ENCODE measurements at places on chromosomes 4 and X. TPM values are rescaled to one million over a fixed set of nuclear protein-coding genes. Genes with fewer than 3 reads are reported as not detected.

DNA sequence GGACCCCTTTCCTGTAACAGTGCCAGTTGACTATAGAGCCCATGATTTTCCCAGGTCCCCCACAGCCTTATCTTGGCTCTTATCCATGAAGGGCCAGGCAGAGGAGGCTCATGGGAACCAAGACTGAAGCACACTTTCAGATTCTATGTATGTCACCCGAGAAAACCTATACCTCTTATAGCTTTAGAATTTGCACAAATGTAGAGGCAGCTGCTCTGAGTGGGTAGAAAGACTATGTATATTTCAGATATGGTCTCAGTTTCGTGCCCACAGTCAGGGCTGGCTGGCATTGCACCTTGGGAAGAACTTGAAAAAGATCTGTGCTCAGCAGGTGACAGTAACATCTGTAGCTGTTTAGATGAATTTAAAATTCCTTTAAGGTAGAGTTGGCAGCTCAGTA, 8.3 kb upstream of the LNX1 start:
- no peak for DNase-seq

DNA sequence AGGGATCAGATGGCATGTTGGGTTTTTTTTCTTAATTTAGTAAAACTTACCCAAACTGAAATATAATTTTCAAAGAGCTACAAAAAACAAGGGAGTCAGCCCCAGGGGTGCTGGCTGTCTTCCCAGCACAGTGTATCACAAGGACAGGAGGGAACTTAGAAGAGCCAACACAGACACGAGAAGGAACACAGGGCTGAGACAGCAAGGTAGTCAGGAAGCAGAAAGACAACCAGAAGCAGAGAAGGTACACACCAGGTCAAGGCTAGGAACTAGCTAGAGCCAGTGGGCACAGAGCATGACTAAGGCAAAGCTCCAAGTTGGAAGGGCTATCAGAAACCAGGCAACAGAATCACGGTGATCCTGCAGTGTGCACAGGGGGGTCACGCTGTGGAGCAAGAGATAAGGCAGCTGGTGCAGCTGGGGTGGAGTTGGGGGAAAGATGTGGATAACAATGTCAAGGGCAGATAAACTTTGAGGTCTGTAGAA, 168.7 kb downstream of the NR3C2 start:
- DNase-seq: no peak

DNA sequence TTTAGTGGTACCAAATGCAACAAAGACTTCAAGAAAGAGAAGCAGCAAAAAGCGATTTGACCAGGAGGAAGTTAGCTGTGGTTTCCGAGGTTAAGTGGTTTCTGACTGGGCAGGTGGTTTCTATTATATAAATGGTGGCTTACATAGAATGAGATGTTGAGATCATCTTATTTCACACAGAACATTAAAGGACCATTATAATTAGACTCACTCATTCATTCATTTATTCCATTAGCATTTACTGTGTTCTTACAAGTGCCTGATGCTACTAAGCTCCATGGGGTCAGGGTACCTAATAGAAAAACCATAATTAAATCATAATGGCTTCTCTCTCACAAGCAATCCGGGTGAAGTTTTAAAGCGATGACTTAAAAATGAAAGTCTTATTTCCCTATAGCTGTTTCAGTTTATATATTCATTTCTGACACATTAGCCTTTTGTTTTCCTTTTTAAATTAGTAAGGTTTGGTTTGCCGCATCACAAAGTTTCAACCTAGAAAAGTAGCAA, 10.6 kb downstream of the TSPAN6 start:
- DNase-seq: no peak

The RGN gene
- total RNA-seq: 0.26 TPM

The RRH gene
- total RNA-seq: 0.38 TPM

The SMIM10L2A gene
- total RNA-seq: 3.8 TPM

All from bronchial epithelial cell (primary cell).